Peyer's patch (tissue), 4 donors: ENCODE measurements at places on chromosomes 11 and 22. TPM values are rescaled to one million over a fixed set of nuclear protein-coding genes. Genes with fewer than 3 reads are reported as not detected.
A peak's percentile ranks its signal among the peaks of the same experiment; 100 is the strongest.

- H3K4me1 ChIP-seq: peaks cover 4% of the 10 kb centered on the region
- no peak overlapping the region for H3K27ac ChIP-seq
- no peak overlapping the region for H3K4me3 ChIP-seq
- H3K27me3 ChIP-seq: no peaks in the 10 kb centered on the region
Observed at GRCh38 chr22:31954535-31955523, 10.5 kb downstream of the YWHAH start.

- no peak overlapping the region for H3K4me3 ChIP-seq
- H3K36me3 ChIP-seq: no peaks in the 10 kb centered on the region
- H3K27me3 ChIP-seq: no peaks in the 10 kb centered on the region
- no peak for DNase-seq
- no peak overlapping the region for H3K27ac ChIP-seq
- H3K4me1 ChIP-seq: no peaks in the 10 kb centered on the region
Observed at GRCh38 chr11:1082728-1083620, 8.3 kb downstream of the MUC2 start.

DNA sequence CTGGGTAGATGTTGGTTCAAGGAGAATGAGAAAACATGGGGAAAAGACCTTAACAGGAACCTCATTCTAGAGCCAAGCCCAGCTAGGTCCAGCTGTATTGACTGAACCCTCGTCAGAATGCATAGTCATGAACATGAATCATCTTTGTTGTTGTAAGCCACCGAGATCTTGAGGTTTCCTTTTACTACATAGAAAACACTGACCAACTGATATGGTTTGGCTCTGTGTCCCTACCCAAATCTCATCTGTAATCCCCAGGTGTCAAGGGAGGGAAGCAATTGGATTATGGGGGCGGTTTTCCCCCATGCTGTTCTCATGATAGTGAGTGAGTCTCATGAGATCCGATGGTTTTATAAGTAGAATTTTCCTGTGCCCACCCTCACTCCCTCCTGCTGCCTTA lies 19.4 kb upstream of the PHOX2A start:
- H3K36me3 ChIP-seq: no peaks in the 10 kb centered on the region
- no peaks in the 10 kb centered on the region for H3K27me3 ChIP-seq
- H3K4me1 ChIP-seq: no peaks in the 10 kb centered on the region
- no peak overlapping the region for H3K27ac ChIP-seq
- no peak overlapping the region for H3K4me3 ChIP-seq

GRCh38 chr11:86660088-86660487 lies 12.3 kb downstream of the ME3 start:
- no peak for DNase-seq
- H3K36me3 ChIP-seq: no peaks in the 10 kb centered on the region
- H3K27ac ChIP-seq: no peak overlapping the region

GRCh38 chr22:40270031-40270430 lies 76.3 kb upstream of the ADSL start:
- no peak for DNase-seq
- H3K27me3 ChIP-seq: no peaks in the 10 kb centered on the region
- H3K36me3 ChIP-seq: peaks cover 53% of the 10 kb centered on the region
- no peaks in the 10 kb centered on the region for H3K4me1 ChIP-seq
- H3K4me3 ChIP-seq: no peak overlapping the region

DNA sequence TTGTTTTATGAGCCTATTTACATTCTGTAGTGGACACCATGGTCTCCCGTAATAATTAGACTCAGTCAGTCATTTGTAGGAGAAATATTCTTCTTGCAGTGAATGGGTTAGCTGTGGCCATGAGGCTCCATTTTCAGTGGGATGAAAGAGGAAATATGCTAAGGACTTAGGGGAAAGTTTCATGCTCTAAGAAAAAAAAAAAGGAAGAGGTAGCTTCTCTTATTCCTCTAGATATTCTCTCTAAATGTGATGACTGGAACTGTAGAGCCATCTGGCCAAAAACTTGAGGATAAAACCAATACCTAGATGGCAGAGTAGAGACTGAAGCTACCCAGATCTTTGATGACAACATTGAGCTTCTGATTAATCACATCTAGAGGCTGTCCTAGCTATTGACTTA lies 75.8 kb upstream of the SESN3 start:
- no peak overlapping the region for H3K27ac ChIP-seq
- H3K4me1 ChIP-seq: no peaks in the 10 kb centered on the region
- H3K36me3 ChIP-seq: no peaks in the 10 kb centered on the region
- DNase-seq: no peak
- H3K4me3 ChIP-seq: no peak overlapping the region

DNA sequence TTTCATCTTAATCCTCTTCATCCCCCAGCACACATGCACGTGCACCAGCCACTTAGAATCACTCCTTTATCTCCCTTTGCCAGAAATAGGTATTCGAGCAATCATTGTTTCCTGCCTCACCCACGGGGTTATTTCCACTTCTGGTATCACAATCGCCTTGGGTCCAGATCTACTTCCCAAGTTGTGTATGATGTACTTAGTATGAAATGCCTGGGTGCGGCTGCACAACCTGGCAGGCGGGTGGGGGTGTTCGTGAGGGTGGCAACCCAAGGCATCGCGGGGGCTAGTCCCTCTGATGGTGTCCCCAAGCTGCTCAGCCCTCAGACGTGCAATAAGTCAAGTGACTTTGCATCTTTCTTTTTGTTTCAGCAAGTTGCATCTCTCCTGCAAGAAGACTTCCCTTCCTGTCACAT lies 475.6 kb downstream of the MIAT start:
- no peak for DNase-seq
- no peak overlapping the region for H3K27ac ChIP-seq
- H3K36me3 ChIP-seq: no peaks in the 10 kb centered on the region
- H3K4me3 ChIP-seq: no peak overlapping the region
- no peaks in the 10 kb centered on the region for H3K4me1 ChIP-seq

DNA sequence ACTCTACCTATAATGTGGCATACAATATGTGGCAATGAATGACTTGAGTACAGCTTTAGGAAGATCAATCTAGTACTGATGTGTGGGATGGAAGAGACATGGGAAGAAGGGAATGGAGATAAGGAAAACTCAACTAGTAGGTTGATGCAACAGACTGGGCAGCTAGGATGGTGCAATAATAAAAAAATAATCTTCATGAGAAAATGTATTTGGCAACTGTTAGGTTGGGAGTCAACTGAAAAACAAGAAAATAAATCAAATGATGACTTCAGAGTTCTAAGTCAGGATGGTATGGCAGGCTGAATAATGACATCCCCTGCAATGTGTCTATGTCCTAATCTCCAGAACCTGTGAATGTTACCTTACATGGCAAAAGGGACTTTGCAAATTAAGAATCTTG lies 236.8 kb upstream of the PITPNB start:
- no peak for DNase-seq
- H3K27ac ChIP-seq: no peak overlapping the region
- no peaks in the 10 kb centered on the region for H3K27me3 ChIP-seq
- H3K4me3 ChIP-seq: no peak overlapping the region
- H3K4me1 ChIP-seq: no peaks in the 10 kb centered on the region

GRCh38 chr11:69377029-69377952 lies 83.3 kb downstream of the MYEOV start:
- H3K27me3 ChIP-seq: no peaks in the 10 kb centered on the region
- no peaks in the 10 kb centered on the region for H3K36me3 ChIP-seq
- H3K4me1 ChIP-seq: no peaks in the 10 kb centered on the region
- no peak overlapping the region for H3K4me3 ChIP-seq

DNA sequence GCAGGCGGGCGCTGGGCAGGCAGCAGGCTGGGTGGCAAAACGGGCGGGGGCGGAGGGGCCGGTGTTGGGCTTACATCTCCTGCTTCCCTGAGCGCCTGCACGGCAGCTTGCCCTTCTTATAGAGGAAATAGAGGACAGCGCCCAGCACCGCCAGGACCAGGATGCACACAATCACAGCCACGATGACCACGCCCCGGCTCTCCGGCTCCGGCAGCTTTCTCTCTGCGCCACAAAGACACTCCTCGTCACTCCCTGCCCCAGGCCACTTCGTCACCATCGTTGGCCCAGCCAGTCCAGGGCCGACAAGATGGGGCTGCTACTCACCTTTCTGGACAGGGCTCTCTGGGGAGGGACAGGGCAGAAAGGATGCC lies 6.3 kb downstream of the MCAM start:
- H3K4me1 ChIP-seq: peaks cover 9% of the 10 kb centered on the region
- no peak overlapping the region for H3K27ac ChIP-seq
- no peak overlapping the region for H3K4me3 ChIP-seq

- no peaks in the 10 kb centered on the region for H3K27me3 ChIP-seq
- no peak for DNase-seq
- no peaks in the 10 kb centered on the region for H3K36me3 ChIP-seq
- no peak overlapping the region for H3K4me3 ChIP-seq
- H3K4me1 ChIP-seq: no peaks in the 10 kb centered on the region
Observed at GRCh38 chr11:125273519-125274000, 109.0 kb downstream of the PKNOX2 start.

DNA sequence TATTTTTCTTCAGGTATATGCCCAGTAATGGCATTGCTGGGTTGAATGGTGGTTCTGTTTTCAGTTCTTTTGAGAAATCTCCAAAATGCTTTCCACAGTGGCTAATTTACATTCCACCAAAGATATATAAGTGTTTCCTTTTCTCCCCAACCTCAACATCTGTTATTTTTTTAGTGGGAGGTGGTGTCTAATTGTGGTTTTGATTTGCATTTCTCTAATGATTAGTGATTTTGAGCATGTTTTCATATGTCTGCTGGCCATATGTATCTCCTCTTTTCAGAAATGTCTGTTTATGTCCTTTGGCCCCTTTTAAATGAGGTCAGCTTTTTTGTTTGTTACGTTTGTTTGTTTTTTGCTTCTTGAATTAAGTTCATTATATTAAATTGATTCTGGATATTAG lies 760.2 kb downstream of the KCNA4 start:
- no peak overlapping the region for H3K4me3 ChIP-seq
- no peak for DNase-seq
- no peaks in the 10 kb centered on the region for H3K36me3 ChIP-seq
- H3K27me3 ChIP-seq: no peaks in the 10 kb centered on the region
- H3K4me1 ChIP-seq: no peaks in the 10 kb centered on the region

GRCh38 chr11:111960916-111961315 lies 23.8 kb downstream of the DIXDC1 start:
- no peaks in the 10 kb centered on the region for H3K27me3 ChIP-seq
- DNase-seq: no peak

DNA sequence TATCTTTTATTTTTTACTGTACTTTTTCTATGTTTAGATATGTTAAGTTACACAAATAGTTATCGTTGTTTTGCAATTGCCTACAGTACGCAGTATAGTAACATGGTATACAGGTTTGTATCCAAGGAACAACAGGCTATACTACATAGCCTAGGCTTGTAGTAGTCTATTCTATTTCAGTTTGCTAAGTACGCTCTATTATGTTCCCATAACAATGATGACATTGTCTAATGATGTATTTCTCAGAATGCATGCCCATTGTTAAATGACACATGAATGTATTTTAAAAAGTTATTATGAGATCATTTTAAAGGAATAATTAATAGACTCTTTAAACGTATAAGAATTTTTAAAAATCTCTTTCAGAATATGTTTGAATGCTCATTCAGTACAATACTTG lies 696.7 kb upstream of the CCDC90B start:
- H3K4me1 ChIP-seq: no peaks in the 10 kb centered on the region
- H3K27ac ChIP-seq: no peak overlapping the region
- DNase-seq: no peak
- no peaks in the 10 kb centered on the region for H3K27me3 ChIP-seq

GRCh38 chr11:2325719-2326118 lies 23.9 kb downstream of the TSPAN32 start:
- no peak for DNase-seq
- no peak overlapping the region for H3K4me3 ChIP-seq
- H3K36me3 ChIP-seq: no peaks in the 10 kb centered on the region
- H3K27me3 ChIP-seq: no peaks in the 10 kb centered on the region

DNA sequence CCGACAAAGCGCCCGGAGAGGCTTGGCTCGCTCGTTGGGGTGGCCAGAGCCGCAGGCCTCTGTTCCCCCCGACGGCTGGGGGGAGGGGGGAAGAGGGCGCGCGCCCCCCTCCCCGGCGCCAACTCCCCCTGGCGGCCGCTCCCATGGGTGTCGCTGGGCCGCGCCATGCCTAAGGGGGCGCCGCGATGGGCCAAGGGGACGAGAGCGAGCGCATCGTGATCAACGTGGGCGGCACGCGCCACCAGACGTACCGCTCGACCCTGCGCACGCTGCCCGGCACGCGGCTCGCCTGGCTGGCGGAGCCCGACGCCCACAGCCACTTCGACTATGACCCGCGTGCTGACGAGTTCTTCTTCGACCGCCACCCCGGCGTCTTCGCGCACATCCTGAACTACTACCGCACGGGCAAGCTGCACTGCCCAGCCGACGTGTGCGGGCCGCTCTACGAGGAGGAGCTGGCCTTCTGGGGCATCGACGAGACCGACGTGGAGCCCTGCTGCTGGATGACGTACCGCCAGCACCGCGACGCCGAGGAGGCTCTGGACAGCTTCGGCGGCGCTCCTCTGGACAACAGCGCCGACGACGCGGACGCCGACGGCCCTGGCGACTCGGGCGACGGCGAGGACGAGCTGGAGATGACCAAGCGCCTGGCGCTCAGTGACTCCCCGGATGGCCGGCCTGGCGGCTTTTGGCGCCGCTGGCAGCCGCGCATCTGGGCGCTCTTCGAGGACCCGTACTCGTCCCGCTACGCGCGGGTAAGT lies 1.4 kb downstream of the KCNC1 start:
- H3K27ac ChIP-seq: no peak overlapping the region
- peak; percentile 28 for DNase-seq
- no peaks in the 10 kb centered on the region for H3K36me3 ChIP-seq
- H3K4me1 ChIP-seq: peaks cover 6% of the 10 kb centered on the region

- H3K4me1 ChIP-seq: peaks cover 25% of the 10 kb centered on the region
- DNase-seq: no peak
- H3K27ac ChIP-seq: no peak overlapping the region
- no peaks in the 10 kb centered on the region for H3K27me3 ChIP-seq
- no peak overlapping the region for H3K4me3 ChIP-seq
Observed at GRCh38 chr11:64223001-64223651, 2.9 kb downstream of the TRPT1 start.

DNA sequence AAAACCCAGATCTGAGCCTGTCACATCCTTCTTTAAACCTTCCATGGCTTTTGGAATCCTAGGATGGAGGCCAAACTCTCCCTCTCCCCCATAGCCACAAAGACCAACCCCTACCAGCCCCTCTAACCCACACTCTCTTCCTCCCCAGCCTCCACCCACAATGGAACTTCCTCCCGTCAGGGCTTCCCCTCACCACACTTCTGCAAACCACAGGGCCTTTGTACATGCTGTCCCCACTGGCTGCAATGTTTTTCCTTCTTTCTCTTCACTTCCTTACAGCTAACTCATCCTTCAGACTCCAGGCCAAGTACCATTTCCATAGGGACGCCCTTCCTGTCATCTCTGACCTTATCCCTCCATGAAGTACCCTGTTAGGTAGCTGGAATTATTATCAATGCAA lies 393.5 kb downstream of the MN1 start:
- no peaks in the 10 kb centered on the region for H3K27me3 ChIP-seq
- H3K27ac ChIP-seq: no peak overlapping the region
- no peak overlapping the region for H3K4me3 ChIP-seq
- H3K36me3 ChIP-seq: no peaks in the 10 kb centered on the region

IFITM10 gene
- total RNA-seq: 0.88 TPM

FAM180B gene
- not detected for total RNA-seq

FAM83F gene
- 57.1 TPM for total RNA-seq

AAMDC gene
- total RNA-seq: 16.6 TPM
